ENCODE measurements at places on chromosomes 2 and 18. TPM values are rescaled to one million over a fixed set of nuclear protein-coding genes. Genes with fewer than 3 reads are reported as not detected.

DNA sequence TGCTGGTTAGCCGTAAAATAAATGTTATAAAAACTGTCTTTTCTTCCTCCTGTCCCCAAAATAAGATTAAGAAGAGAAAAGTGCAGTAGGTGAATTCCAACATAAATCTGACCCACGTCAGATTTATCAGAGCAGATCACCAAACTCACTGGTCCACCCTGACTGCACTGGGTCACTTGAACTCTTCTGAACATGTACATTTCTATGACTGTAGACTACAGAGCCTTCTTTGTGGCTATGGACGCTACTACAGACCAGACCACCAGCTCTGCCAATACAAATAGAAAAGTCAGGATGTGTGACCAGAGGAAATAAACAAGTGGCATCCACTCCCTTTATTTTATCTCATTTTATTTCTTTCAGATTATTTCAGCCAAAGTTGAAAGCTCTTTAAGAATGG, 11.6 kb downstream of the DSG2 start:
- H3K27me3 ChIP-seq: no peaks in the 10 kb centered on the region
- no peak overlapping the region for H3K4me3 ChIP-seq
- H3K36me3 ChIP-seq: no peaks in the 10 kb centered on the region
- no peak overlapping the region for H3K27ac ChIP-seq
- no peaks in the 10 kb centered on the region for H3K4me1 ChIP-seq

GRCh38 chr2:227150222-227150936, 13.6 kb downstream of the COL4A4 start:
- DNase-seq: no peak
- no peaks in the 10 kb centered on the region for H3K36me3 ChIP-seq
- H3K4me3 ChIP-seq: no peak overlapping the region
- H3K4me1 ChIP-seq: no peaks in the 10 kb centered on the region
- H3K27ac ChIP-seq: no peak overlapping the region

GRCh38 chr2:136065384-136065783, 52.6 kb downstream of the CXCR4 start:
- peak; percentile 26 for DNase-seq
- H3K27me3 ChIP-seq: no peaks in the 10 kb centered on the region
- H3K27ac ChIP-seq: no peak overlapping the region
- no peaks in the 10 kb centered on the region for H3K4me1 ChIP-seq
- no peaks in the 10 kb centered on the region for H3K36me3 ChIP-seq
- no peak overlapping the region for H3K4me3 ChIP-seq

DNA sequence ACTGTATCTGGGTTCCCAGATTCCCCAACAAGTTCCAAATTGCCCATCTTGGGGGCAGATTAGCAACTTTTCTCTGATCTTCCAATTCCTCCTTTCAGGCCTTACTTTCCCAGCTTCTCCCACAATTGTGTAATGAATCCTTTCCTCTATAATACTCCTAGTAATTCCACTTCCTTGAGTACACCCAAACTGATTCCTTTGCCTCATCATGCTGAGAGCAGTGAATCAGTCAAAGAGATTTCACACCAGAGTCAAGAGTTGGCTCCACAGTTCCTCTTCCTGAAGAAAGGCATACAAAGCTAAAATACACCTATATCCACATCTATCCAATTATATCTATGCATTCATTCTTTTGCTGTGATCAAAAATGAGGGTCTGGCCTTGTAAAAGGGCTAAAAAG, 28.6 kb upstream of the DAPL1 start:
- no peaks in the 10 kb centered on the region for H3K4me1 ChIP-seq
- no peak overlapping the region for H3K4me3 ChIP-seq
- no peak for DNase-seq
- H3K36me3 ChIP-seq: no peaks in the 10 kb centered on the region
- no peak overlapping the region for H3K27ac ChIP-seq

DNA sequence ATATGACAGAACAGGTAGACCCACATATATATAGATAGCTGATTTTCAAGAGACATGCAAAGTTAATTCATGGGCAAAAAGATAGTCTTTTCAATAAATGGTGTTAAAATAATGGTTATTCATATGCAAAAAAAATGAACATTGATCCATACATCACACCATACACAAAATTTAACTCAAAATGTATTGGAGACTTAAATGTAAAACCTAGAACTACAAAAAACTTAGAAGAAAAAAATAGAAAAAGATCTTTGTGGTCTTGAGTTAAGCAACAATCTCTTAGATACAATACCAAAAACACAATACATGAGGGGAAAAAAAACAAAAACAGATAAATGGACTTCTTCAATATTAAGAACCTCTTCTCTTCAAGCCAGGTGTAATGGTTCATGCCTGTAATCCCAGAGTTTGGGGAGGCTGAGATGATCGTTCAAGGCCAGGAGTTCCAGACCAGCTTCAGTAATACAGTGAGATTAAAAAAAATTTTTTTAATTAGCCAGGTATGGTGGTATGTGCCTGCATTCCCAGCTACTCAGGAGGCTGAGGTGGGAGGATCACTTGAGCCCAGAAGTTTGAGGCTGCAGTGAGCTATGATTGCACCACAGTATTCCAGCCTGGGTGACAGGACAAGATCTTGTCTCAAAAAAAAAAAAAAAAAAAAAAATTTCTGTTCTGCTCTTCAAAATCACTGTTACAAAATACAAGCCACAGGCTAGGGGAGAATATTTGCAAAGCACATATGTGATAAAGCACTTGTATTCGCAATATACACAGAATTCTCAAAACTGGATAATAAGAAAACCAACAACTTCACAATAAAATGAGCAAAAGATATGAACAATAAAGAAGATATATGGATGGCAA, 32.7 kb upstream of the MYCN start:
- H3K36me3 ChIP-seq: no peaks in the 10 kb centered on the region
- no peaks in the 10 kb centered on the region for H3K4me1 ChIP-seq
- H3K4me3 ChIP-seq: no peak overlapping the region
- H3K27me3 ChIP-seq: no peaks in the 10 kb centered on the region
- DNase-seq: no peak
- no peak overlapping the region for H3K27ac ChIP-seq

GRCh38 chr18:44508474-44508873, 172.2 kb upstream of the SETBP1 start:
- no peaks in the 10 kb centered on the region for H3K4me1 ChIP-seq
- no peaks in the 10 kb centered on the region for H3K27me3 ChIP-seq
- DNase-seq: no peak
- no peak overlapping the region for H3K27ac ChIP-seq
- H3K4me3 ChIP-seq: no peak overlapping the region
- H3K36me3 ChIP-seq: no peaks in the 10 kb centered on the region

DNA sequence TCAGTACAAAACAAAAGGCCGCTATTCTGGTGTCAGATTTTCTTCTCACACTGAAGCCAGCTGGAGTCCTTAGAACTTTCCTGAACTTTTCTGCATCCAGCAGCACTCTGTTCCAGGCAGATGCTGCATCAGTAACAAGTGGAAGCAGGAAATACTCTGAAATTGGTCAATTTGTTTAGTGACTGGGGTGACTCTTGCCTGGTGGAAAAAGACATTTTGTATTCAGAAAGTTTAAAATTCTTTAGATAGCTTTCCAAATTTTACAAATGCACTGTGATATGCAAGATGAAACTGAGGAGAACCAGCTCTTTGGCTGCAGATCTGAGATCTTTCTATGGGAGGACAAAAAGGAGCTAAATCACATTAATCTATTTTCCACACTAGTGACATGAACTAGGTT, 385.7 kb downstream of the NRXN1 start:
- H3K4me1 ChIP-seq: no peaks in the 10 kb centered on the region
- no peaks in the 10 kb centered on the region for H3K27me3 ChIP-seq
- H3K27ac ChIP-seq: no peak overlapping the region
- H3K36me3 ChIP-seq: no peaks in the 10 kb centered on the region
- no peak for DNase-seq

DNA sequence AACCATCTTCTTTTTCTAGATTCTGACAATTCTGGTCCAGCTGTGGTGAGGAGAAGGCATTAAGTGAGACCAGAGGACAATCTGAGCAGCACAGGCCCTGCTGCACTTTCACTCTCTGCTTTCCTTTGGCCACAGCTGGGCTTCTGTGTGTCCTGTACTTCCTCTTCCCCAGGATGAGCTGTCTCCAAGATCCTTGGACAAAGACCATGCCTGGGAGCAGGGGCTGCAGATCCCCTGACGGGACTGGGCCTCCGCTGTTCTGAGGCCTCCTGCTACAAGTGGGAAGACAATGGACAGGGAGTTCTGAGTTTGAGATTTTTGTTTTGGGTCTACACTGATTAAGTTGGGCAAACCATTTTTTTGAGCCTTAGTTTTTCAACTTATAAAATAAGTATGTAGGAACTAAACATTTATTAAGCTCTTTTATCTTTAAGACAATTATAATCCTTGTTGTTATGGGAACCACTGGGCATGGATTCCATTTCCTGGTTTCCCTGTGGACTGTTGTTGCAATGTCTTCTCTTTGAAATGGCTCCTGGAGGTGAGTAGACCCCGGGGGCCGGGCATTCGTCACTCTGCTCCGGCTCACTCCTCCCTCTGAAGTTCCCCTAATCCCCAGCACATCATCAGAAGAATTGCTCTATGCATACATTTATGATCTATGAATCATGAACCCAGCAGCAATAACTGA, 266.6 kb downstream of the ACTR3 start:
- H3K4me1 ChIP-seq: no peaks in the 10 kb centered on the region
- H3K27ac ChIP-seq: no peak overlapping the region
- no peak for DNase-seq
- no peaks in the 10 kb centered on the region for H3K36me3 ChIP-seq
- H3K4me3 ChIP-seq: no peak overlapping the region

DNA sequence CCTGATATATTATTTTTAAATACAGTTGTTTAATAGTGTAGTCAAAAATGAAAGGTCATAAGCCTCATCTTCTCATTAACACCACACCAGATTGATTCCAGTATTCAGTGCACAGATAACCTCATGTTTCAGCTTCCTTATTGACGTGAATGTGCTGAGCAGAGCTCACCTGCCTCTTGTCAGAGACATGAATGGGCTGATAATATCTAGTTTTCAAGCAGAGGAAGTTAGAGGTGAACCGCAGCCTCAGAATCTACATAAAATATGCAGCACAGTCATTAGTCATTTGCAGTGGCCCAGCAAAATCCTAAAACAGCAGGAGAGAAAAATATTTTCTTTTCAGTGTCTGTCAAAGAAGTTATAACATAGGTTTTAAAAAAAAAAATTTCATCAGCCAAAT, 216.2 kb downstream of the GBX2 start:
- H3K27ac ChIP-seq: no peak overlapping the region
- H3K4me1 ChIP-seq: no peaks in the 10 kb centered on the region
- no peaks in the 10 kb centered on the region for H3K27me3 ChIP-seq
- H3K4me3 ChIP-seq: no peak overlapping the region
- H3K36me3 ChIP-seq: no peaks in the 10 kb centered on the region

DNA sequence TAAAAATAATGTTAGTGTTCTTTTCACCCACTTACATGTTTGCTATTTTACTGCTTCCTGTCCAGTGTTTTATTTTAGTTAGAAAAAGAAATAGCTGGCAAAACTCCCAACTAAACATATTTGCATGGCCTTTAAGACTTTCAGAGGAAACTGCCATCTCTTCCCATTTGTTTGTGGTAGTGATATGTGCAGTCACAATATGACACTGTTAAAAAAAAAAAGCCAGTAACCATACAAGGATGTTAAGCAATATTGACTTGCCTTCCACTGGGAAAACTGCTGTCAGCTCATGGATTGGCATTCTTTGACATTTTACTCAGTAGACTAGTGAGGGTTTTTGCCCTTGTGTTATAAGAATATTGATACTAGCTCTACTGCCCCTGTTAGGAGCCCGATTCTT, 29.1 kb downstream of the XIRP2 start:
- no peaks in the 10 kb centered on the region for H3K36me3 ChIP-seq
- no peaks in the 10 kb centered on the region for H3K4me1 ChIP-seq
- H3K4me3 ChIP-seq: no peak overlapping the region
- no peak overlapping the region for H3K27ac ChIP-seq

DNA sequence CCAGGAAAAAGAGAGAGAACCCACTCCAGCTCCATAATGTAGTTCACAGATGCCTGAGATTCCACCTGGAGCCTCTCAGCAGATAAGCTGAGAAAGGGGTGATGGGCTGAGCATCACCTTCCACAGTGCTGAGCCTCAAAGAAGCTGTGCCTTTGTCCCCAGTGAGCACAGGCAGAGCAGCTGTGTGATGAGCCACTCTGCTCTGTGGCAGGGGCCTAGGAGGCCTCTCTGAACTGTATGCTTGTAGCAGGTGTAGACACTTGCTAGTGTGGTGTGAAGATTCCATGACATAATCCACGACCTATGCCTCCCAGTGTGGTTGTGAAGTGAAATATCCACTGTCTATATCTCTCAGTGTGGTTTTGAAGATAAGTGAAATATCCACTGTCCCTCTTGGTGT, 70.4 kb upstream of the MGAT4A start:
- no peak for DNase-seq
- no peaks in the 10 kb centered on the region for H3K36me3 ChIP-seq
- no peak overlapping the region for H3K4me3 ChIP-seq

DNA sequence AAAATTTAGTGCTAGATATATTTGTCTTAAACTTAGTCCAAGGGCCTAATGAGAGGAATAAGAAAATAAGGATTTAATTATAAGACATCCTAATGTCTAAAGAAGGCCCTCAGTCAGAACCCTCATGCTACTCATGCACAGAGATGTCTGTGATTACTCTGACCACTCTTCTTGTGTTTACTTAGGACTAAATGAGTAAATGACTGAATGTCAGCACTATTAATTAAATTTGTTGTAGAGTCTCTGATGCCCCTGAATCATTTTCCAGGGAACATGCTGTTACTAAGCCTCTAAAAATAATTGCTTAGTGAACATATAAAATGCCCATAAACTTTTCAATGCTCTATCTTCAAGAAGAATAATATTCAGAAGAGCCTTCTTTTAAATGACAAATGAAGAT, 32.4 kb downstream of the GULP1 start:
- no peak overlapping the region for H3K27ac ChIP-seq
- no peak for DNase-seq
- H3K27me3 ChIP-seq: no peaks in the 10 kb centered on the region
- no peaks in the 10 kb centered on the region for H3K36me3 ChIP-seq

- peaks cover 2% of the 10 kb centered on the region for H3K4me1 ChIP-seq
- no peak for DNase-seq
- H3K36me3 ChIP-seq: no peaks in the 10 kb centered on the region
- H3K27ac ChIP-seq: no peak overlapping the region
- H3K27me3 ChIP-seq: no peaks in the 10 kb centered on the region
- no peak overlapping the region for H3K4me3 ChIP-seq
Observed at GRCh38 chr2:32003791-32004190, 7.0 kb downstream of the MEMO1 start.

- H3K4me3 ChIP-seq: no peak overlapping the region
- no peaks in the 10 kb centered on the region for H3K4me1 ChIP-seq
- DNase-seq: no peak
- H3K27me3 ChIP-seq: no peaks in the 10 kb centered on the region
- H3K27ac ChIP-seq: no peak overlapping the region
Observed at GRCh38 chr2:24245986-24246776, 71.3 kb downstream of the FAM228A start.

Gene DNAH7
- 0.99 TPM for total RNA-seq

Gene IL36B
- total RNA-seq: not detected

Gene VWA3B
- 0.26 TPM for total RNA-seq

Gene SAG
- total RNA-seq: not detected

Gene DYSF
- not detected for total RNA-seq

Gene PDCD1
- total RNA-seq: not detected

Gene MAP3K19
- total RNA-seq: not detected

Gene D2HGDH
- total RNA-seq: 28.4 TPM
